ENCODE measurements at places on chromosomes 1 and 21.

GRCh38 chr1:161440312-161440894 lies 64.9 kb upstream of the FCGR2A start:
- DNase-seq: peak; percentile 84

DNA sequence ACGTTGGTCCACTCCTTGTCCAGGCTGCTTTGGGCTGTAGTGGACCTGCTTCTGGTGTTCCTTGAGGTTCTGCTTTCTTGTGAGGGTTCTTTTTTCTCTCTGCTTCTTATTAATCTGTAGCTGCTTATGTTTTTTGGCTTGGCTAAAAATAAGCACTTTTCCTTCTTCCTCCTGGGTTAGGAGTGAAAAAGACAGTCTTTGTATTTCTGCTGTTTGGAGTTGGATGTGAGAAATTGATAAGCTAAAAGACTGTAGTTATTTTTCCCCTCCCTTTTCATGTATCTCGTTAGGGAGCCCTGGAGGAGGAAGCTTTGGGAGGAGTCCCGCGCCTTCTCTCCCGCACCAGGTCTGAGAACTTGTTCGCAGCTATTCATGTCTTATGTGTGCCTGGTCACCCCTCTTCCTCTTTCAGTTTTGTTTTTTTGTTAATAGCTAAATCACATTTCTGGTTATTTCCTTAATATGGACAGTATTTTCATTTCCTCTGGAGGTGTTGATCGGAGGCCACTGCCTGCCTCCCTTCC lies 79.0 kb downstream of the GALNT2 start:
- peak; percentile 80 for DNase-seq

GRCh38 chr1:109444346-109444745 lies 18.1 kb upstream of the PSMA5 start:
- DNase-seq: no peak

GRCh38 chr1:99969260-99969728 lies 502 bp upstream of the SLC35A3 start:
- DNase-seq: no peak

- DNase-seq: no peak
Measured at GRCh38 chr1:180691322-180691913, 59.6 kb downstream of the XPR1 start.

GRCh38 chr1:226569879-226570547 lies 21.4 kb downstream of the STUM start:
- no peak for DNase-seq

DNA sequence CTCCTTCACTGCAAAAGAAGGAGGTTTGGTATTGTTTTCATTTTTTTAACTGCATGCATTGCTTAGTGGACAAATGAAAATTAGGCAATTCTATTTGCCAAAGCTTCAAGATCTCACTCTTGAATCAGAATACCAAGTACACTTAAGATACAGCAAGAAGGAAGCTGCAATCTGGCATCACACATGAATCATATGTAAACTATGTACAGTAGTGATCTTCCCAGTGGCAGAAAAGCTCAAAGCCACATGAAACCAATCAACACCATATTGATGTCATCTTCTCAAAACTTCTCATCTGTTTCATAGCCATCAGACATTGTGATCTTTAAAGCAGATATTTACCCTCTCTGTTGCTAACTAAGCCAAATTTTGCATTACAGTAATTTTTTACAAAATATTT lies 550.1 kb downstream of the LTN1 start:
- no peak for DNase-seq

GRCh38 chr1:22018583-22019559 lies 17.4 kb downstream of the CELA3A start:
- DNase-seq: no peak

DNA sequence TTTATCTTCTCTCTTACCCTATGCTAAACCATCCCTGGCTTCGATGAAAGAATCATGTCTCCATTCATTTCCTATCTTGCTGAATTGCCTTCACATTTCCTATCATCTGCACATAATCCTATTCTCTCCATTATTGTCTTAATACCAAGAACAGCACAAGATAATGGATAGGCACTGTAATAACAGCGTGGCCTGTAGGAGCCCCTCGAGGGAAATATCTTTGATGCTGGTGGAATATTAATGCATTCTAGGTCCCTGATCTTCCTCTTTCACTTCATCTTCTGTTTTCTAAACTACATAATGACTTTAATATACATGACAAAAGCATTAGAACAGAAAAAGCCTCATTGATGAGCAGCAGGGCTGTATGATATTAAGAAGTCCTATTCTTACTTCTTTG lies 720.6 kb downstream of the RWDD3 start:
- no peak for DNase-seq

- no peak for DNase-seq
Measured at GRCh38 chr1:234934611-234935033, 194.0 kb downstream of the TOMM20 start.

DNA sequence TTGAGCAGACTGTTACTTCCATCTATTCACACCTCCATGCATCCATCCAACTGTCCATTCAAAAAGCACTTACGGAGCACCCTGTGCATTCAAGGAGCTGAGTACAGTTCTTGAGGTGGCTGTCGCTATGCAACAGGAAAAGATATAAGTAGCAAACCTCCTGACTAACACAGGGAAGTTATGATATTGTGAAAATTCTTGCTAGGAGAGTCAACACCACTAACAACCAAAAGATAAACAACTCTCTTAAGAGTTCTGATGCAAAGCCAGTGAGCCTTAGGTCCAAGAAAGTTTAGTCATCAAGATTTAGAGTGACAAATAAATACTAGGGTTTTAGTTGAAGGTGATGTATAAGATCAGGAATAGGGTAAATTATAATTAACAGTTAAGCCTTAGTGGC lies 44.5 kb upstream of the TRIM45 start:
- DNase-seq: no peak

- no peak for DNase-seq
Measured at GRCh38 chr1:206902702-206903101, 5.5 kb downstream of the IL24 start.

DNA sequence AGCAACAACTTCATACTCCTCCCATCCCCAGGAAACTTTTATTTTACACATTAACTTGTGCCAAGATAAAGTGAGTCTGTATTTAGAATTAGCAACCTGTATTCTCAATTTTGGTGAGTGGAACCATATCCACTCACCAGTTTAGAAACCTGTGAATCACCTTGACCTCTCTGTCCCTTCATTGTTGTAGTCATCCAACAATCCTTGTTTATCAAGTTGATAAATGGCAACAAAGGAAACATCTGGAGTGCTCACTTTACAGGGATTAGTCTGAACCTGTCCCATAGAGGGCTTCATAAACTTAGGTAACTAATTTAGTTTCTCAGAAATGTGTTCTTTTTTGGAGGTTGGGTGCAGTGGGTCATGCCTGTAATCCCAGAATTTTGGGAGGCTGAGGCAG lies 3.9 kb upstream of the CLSPN start:
- DNase-seq: no peak

DNA sequence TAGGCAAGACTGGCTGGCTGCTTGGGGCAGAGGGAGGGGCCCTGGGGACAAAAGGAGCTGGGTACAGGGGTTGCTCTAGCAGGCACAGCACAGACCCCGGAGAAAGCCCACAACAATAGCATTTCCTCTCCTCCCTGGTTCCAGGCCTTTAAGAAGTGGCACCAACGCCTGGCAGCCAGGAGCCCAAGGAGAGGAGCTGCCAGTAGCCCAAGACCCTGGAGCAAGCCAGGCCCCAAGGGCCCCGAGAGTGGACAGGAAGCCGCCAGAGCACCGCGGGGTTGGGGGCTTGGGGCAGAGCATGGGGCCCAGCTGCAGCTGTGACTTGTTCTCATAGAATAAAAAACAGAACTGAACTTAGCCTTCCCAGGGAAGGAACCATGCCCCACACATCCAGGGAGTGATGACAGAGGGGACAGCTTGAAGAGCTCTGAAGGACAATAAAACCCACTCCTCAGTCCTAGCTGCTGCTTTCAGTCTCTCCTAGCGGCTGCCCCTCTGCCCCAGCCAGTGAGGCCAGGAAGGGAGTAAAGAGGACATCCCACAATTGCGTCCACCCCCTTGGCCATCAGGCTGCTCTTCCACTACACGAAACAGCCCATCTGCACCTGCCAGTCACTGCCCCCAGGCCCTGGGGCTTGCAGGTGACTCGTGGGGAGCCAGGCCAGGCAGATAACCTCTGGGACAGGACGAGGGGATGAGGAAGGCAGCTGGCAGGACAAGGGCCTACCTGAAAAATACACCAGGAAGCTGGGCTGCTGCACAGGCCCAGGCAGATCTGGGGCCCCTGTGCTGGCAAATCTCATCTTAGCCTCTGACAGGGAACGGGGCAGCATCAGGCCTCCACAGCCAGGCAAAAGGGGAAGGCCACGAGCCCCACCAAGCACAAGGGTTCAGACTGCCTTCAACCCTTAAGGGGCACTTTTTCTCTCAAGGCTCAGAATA lies 16.4 kb downstream of the MTHFR start:
- no peak for DNase-seq

DNA sequence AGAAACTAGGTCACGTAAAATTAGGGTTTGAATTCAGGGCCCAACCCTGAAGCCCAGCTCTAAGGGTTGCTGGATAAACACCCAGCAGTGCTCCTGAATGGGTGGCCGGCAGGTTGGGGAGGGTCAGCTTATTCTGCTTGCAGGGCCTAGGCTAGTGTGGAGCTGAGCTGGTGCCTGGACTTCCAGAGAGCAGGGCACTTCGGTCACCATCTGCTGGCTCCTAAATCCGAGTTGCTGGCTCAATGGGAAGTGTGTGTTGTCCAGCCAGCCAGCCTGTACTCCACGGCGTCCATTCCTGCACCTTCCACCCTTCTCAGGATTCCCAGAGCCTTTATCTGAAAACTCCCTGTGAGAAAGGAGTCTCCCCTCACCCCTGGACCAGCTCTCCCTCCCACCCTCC lies 23.0 kb downstream of the TRIM67 start:
- DNase-seq: no peak

- no peak for DNase-seq
Measured at GRCh38 chr1:10836726-10837125, 40.3 kb upstream of the CASZ1 start.

DNA sequence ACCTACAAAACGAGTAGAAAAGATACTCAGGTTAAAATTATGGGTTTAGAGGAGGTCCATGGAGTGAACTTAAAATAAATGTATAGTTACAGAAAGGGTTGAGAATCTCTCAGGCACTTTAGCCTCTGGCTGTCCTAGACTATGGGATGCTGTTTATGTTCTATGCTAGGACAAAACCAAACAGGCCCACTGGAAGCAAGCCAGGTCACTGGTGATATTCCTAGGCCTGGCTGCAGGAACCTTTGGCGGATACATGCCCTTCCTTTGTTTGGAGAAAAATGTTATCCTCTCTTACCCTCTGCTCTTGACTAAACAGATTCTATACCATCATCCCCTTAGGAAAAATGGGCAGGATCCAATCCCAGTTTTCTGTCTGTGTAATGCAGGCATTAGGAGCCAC lies 90.7 kb upstream of the DUSP10 start:
- DNase-seq: no peak

DNA sequence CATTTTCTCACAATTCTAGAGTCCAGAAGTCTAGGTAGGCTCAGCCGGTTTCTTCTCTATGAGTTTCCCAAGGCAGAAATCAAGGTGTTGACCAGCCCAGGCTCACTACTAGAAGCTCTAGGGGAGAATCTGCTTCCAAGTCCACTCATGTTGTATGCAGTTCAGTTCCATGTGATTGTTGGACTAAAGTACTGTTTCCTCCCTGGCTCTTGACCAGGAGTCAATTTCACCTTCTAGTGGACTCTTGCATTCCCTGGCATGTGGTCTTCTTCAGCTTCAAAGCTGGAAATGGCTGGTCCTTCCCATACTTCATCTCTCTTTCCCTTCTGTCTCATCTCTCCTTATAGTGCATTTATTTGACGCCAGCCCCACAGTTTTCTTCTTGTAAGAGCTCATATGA lies 153.4 kb downstream of the KCNT2 start:
- no peak for DNase-seq

DNA sequence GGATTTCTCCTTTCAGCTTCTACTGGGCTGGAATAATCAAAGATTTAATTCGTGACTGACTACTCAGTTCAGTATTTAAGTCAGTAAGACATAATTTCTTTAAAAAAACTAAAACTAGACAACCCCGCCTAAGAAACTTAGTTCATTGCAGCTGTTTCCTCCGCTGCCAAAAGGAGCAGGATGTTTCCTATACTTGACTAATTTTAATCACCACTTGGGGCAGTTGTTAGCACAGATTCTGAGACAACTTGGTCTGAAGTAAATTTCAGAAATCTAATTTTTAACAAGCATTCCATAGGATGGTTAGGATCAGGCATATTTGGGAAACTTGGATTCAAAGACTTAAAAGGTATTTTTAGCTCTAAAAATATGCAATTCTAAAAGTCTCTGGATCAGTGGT lies 34.0 kb downstream of the EPRS1 start:
- DNase-seq: no peak

DNA sequence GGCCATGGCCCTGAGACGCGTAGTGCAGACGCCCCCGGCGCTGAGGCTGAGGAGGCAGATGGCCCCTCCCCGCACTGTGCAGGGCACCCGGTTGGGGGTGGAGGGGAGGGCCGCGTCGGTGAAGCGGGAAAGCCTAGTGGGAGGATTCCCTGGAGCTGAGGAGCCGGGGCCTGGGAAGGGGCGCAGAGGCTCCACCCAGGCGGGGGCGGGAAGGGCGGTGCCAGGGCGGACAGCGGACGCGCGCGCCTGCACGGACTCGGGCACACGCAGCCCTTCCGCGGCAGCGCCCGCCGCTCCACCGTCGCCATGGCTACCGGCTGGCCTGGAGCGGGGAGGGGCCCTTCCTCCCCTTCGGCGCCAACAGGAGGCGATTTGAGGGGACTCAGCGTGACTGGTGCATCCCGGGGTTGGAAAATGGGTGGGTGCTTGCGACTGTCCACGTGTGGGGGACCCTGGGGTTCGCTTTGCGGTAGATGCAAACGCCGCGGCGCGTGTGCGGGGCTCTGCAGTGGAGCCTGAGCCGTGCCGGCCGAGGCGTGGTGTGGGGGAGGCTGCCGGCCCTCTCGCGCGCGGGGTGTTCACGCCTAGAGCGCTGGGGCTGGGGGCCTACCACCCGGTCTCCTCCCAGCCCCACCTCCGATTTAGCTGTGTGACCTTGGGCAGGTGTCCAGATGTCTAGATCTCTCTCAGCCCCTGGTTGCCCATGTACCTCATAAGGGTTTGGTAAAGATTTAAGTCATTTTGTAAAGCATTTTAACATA lies 35.1 kb downstream of the PTPRF start:
- peak; percentile 76 for DNase-seq
